ENCODE measurements at places on chromosomes 6 and 20.
A peak's percentile ranks its signal among the peaks of the same experiment; 100 is the strongest.

GRCh38 chr20:14481863-14482262, 144.5 kb upstream of the FLRT3 start:
- DNase-seq, result no peak

DNA sequence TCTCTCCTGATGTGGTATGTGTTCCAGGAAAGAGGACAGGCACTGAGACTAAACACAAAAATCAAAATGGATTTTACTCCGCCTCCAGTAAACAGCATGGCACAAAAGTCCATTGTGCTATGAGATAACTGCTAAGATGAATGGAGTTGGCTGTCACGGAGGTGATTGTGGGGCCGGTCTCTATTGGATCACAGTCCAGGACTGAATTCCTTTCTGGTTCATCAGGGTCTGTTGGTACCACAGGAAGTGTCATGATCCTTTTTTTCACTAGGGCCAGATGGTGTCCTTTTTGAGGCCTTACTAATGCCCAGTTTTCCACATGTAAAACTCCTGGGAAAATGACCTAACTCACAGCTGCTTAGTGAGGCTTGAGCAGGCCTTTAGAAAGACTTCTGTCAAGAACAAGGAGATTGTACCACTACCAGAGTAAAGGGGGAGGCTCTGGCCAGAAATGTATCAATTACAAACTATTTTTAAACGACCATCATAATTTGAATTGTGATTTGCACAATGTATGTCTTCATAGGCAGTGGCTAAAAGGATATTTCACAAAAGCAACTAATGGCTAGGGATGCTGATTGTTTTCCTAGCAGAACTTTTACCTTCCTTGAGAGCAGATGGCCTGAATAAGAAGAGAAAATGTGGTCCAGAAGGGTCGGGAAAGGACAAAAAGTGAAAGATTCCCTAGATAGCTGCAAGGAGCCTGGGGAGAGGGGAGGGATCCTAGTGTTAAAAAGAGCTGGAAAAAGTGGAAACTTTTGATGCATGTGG, 192.2 kb upstream of the POU3F2 start:
- DNase-seq, result no peak

DNA sequence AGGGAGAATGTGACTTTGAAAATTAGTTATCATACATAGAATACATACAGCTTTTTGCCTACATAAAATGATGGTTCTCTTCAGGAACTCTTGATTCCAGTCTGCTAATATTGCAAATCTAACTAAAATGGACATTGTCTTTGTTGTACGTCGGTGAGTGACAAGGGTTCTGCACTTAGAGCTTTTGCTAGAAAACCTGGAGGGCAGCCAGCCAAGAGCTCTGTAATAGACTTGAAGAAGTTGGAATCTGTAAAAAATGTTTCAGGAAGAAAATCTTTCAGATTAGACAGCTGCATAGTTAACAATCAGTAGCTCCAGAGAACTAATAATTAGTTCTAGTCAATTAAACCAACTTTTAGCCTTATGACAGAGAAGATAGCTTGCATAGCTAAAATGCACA, 138.3 kb downstream of the FLRT3 start:
- DNase-seq, result no peak

DNA sequence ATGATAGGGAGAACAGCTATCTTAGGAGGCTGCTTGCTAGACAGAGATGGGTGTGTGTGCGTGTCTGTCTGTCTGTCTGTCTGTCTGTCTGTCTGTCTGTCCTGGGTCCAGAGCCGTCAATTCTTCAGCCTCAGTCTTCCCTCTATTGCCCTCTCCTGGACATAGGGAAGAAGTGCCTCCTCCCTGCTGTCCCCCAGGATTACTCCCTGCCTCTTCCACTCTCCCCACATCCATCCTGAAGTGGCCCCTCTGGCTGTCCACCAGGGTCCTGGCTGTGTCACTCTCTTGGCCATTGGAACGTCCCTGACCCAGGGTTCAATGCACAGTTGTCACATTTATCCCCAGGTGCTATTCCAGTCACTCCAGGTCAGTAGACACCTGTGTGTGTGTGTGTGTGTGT, 10.2 kb downstream of the TREML2 start:
- DNase-seq, result no peak

GRCh38 chr6:80921861-80922460, 815.5 kb downstream of the BCKDHB start:
- DNase-seq, result no peak

DNA sequence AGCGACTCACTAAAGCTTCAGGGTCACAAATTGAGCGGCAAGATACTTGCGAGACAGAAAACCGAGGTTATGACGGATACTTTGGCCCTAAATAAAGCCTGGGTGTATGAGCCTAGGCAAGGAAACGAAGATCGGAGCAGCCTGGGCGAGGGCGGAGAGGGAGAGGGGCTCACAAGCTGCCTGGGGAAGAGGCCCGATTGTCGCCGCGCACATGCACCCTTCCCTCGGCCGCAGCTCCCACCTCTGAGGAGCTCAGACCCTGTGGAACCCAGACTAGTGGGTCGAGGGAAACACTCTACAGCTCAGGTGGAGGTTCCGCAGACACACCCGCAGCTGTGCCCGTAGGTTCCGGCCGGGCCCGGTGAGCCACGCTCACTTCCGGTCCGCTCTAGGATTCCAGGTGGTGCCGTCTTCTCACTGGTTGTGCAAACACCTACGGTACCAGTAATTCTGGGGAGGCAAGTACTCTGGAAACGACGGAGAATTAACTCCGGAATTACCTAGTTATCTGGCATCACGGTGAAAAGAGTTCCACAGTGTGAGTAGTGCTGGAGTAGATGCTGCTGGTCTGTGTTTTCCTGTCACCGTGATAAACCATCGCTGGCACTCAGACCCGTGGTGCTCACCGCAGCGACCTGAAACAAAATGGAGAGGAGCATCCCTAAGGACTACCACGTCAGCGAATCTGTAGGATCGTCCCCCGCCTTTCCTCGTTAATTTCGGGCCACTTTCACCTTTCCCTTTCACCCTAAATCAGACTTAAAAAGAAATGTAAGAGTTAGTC, 61.5 kb downstream of the GPX5 start:
- peak; percentile 47 for DNase-seq

GRCh38 chr6:149869275-149869892, 5.2 kb upstream of the LRP11 start:
- DNase-seq, result no peak

- DNase-seq, result no peak
These were observed 93.8 kb downstream of the MLIP start for GRCh38 chr6:54204921-54205591.

DNA sequence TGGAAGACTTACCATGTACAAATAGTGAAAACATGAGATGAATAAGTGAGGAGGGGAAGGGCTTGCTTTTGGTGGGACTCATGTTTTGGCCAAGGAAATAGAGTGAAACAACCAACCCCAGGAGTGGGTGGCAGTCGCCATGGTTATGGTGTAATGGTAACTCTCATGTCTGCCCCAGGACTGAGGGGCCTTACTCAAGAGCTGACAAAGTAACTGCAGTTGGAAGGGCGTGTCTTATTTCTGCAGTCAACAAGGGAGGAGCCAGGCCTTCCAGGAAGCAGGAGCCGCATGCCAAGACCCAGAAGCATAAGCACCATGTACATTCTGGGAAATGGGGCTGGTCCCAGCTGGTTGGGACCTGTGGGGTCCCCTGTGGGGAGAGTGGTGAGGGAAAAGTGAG, 108.5 kb downstream of the UNC5CL start:
- no peak for DNase-seq

DNA sequence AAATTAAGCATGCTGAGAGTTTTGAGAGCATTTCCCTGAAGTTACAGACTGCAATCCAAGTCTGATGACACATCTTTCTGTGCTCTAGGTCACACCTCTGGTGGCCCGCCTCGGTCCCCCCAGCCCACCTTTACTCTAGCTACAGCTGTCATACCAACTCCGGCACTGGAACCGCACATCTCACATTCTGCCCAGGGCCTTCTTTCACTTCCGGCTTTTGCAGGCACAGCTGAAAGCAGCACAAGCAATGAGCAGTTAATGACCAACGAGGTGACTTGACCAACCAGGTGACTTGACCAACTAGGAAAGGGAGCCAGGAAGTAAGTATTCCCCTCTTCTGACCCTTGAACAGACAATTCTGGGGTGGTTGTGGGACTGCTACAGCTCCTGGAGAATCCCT, 88.6 kb upstream of the MOCS1 start:
- no peak for DNase-seq

GRCh38 chr6:109693111-109693510, 2.0 kb downstream of the FIG4 start:
- DNase-seq, result no peak

DNA sequence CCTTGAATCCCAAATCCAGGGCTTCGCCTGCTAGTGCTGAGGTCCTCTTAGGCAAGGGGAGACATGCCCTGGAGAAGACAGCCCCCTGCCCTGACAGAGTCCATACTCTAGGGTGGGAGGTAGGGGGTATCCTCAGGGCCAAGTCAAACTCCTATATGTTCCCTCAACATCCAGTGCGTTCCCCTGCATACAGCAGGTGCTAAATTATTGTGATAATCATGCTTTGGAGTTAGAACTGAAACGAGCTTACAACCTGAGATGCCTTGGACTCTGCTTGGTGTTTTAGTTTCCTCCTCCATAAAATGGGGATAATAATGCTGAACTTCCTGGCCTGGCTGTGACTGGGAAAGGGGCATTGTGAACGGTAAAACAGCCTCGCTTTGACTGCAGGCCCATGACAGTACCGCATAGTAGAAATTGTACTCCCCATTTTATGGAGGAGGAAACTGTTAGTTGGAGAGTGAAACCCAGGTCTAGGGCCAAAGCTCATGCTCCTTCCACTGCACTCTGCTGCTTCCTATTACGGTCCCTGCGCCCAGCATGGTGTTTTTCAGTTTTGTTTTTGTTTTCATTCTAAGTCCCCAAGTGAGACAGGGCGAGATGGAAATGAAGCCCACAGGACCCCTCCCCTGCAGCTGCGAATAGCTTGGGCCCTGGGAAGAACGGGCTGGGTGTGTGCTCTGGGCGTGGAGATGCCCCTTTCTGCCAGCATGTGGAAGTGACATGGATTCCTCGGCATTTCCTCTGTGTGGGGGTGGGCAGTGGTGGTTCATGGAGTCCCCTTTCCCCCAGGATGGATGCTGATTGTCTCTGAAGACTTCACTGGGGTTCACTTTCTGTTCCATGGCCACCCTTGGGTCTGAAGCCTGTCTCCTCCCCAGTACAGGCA, 162.5 kb downstream of the VEGFA start:
- no peak for DNase-seq

DNA sequence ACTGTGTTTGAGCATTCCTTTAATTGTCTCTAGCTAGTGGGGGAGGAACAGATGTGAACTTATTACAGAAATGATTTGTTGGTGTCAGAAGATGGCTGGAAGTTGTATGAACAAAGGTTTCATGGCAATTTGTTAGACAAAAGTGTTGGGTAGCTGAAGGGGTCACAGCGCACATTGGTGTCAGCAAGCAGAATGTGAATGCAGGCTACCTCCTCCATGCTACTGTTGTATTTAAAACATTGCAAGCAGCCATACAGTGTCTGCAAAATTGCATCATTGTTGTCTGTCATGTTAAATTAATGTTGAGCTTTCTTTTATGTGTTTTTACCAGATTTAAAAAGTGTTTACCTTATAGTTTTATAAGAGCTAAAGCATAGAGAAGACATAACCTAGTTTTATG, 6.2 kb downstream of the LRRC1 start:
- no peak for DNase-seq

- no peak for DNase-seq
These were observed 19.0 kb upstream of the PRND start for GRCh38 chr20:4702562-4703280.

- DNase-seq, result no peak
These were observed 297.7 kb upstream of the SASH1 start for GRCh38 chr6:148044921-148045320.

- no peak for DNase-seq
These were observed 211.0 kb downstream of the FOXC1 start for GRCh38 chr6:1820714-1821113.

DNA sequence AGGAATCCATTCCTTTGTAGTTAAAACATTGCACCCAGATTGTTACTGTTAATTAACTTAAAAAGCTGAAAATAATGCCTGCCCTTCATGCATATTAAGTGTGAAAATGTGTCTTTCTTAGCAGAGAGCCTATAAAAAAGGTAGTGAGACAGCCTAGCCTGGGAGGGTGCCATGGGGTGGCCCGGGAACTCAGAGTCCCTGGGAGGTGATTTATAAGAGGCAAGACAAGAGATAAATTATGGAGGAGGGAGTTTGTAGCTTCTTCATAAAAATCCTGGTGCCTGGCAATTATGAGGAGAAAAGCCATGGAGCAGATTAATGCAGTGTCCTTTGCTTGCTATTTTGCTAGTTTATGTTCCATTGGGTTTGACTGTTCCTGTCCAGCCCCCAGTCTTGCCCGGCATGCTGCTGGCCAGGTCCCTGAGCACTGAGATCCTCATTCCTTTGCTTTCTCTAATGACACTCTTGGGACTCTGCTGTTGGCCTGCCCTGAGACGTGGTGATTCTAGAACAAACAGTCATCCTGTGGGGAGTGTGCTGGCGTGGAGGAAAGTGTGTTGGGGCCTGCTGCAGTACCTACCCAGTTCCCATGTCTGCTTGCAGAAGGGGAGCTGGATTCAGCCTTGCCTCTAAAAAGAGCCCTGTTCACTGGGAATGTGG, 4.2 kb downstream of the MLN start:
- no peak for DNase-seq

- DNase-seq, result no peak
These were observed 295.5 kb upstream of the JARID2 start for GRCh38 chr6:14950103-14950969.

DNA sequence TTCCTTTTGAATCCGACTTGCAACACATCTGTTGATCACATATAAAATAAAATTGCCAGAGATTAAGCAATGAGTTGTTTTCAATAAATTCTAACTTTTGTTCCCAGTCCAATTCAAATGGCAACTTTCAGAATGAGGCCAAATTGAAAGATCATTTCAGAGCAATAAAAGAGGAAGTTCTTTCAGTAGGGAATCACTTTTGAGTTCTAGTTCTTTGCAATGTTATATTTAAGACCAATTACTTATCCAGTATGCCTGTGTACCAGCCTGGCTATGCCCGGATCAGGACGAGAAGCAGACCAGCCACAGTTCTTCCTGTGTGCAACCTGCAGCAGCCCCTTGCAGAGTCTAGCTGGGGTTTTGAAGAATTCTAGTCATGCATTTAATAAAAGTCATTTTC, 232.5 kb downstream of the BTBD9 start:
- no peak for DNase-seq

DNA sequence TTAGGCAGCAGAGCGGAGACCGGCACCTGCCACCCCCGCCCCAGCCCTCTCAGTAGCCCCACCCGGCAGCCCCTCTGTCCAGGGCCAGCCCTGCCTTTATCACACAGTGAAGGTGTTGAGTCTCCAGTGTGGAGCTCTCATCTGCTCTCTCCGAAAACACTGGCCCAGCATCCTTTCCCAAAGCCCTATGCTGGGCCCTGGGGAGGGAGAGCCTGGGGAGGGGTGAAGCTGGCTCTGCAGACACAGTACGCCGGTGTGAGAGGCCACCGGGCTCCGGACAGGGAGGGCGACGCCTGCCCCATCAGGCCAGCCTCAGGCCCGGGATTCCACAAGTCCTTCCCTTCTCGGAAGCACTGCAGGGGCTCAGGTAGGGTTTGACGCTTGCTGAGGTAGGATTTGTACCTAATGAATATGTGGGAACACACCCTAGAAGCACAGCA, 186.9 kb downstream of the ERMARD start:
- DNase-seq, result no peak
